Nucleus accumbens (tissue), 56 donors: ENCODE measurements at places on chromosomes 5 and 9.

GRCh38 chr5:59845730-59846129, 47.8 kb downstream of the PDE4D start:
- DNase-seq = no peak

DNA sequence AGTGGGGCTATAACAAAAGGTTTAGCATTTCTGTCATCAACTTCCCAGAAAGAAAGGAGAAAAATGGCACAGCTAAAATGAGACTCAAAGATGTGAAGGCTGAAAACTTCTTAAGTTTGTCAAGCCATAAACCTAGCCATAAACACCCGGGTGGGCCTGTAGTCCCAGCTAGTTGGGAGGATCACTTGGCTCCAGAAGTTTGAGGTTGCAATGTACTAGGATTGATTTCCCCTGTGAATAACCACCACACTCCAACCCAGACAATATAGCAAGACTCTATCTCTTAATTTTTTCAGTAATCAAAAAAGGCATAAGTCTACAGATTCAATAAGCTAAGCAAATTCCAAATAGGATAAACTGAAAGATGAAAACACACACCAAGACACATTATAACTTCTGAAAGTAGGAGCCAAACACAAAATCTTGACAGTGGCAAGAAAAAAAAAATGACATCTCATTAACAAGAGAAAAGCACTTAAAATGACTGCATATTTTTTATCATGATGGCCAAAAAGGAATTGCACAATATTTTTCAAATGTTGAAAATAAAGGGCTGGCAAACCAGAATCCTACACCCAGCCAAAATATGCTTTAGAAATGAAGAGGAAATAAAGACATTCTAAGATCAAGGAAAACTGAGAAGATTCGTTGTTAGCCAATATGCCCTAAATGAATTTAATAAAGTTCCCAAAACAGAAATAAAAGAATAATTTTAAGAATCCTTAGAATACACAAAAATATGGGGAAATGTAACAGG, 308.4 kb downstream of the BRINP1 start:
- DNase-seq = no peak

GRCh38 chr9:121735793-121736770, 84.6 kb downstream of the DAB2IP start:
- peak; percentile 12 for DNase-seq

DNA sequence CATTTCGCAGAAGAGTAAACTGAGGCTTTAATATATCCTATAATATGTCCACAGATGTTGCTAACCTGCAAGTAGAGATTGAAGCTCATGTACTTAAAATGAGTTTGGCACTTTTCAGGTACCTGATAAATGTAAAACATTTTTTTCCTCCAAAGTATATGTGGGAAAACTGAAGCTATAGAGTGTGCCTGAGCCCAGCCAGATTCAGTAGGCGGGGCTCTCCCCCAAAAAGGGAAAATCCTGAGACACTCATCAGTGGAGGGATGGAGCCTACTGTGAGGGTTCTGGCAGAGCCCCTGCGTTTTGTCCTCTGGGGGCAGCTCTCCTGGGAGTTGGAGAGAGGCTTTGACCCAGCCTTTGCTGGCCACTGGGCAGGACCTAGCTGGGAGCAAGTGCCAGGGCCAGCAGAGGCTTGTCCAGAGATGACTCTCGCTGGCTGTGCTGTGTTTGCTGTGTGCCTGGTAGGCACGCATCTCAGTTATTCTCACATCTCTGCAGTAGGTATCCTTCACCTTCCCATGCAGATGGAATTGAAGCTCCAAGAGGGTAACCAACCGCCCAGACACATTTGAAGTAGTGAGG, 81.1 kb upstream of the SPRY4 start:
- DNase-seq = no peak

GRCh38 chr9:123929177-123929869, 603 bp downstream of the DENND1A start:
- DNase-seq = no peak

- no peak for DNase-seq
Observed at GRCh38 chr5:142997591-142997990, 227.4 kb downstream of the ARHGAP26 start.

- DNase-seq = no peak
Observed at GRCh38 chr5:86613455-86613854, 4.3 kb upstream of the COX7C start.

- DNase-seq = no peak
Observed at GRCh38 chr9:98491828-98492227, 216.9 kb downstream of the GABBR2 start.

GRCh38 chr9:37281541-37281940, 141.0 kb upstream of the GRHPR start:
- DNase-seq = no peak

- no peak for DNase-seq
Observed at GRCh38 chr5:56858777-56859442, 43.6 kb downstream of the MAP3K1 start.

DNA sequence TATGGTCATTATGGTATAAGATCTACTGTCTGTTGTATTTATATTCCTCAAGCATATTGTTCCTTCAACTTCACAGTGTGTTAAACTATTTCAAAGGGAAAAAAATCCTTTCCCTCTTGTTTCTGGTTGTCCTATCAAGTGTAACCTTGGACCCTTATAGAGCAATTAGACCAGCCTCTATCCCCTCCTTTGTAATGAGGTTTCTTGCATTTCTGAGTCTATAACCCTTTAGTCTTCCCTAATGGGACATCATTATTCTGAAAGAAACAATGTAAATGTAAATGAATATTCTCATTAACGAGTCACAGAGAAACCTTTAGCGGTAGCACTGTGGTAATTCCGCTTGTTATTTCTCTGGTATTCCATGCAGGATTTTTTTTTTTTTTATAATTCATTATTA, 197.3 kb downstream of the CNTLN start:
- DNase-seq = no peak

GRCh38 chr5:168796000-168796399, 216.8 kb upstream of the PANK3 start:
- no peak for DNase-seq

DNA sequence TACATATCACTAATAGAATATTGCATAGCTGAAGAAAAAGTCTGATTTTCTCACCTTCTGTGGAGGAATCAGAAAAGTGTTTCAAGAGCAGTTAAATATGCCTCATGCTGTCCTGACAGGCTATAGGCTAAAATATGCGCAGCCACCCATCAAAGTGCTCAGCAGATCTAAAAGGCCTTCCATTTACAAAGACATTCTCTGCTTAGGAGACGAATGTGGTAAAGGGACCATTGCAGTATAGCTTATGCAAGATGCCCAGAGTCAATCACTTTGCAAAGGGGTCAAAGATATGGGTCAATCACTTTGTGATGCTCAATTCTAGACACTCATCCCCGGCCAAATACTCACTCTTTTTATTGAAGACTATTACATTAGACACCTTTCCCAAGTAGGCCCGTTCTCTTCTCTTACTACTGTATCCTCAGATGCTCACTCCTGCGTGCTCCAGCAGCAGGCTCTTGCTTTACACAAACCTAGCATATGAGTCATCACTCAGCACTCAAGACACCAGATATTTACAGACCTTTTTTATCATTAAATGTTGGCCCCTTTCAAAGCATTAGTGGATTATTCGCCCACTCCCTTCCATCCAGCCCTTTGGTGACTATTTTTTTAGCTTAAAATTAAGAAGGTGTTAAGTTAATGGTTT, 568.2 kb upstream of the CDH18 start:
- DNase-seq = no peak

DNA sequence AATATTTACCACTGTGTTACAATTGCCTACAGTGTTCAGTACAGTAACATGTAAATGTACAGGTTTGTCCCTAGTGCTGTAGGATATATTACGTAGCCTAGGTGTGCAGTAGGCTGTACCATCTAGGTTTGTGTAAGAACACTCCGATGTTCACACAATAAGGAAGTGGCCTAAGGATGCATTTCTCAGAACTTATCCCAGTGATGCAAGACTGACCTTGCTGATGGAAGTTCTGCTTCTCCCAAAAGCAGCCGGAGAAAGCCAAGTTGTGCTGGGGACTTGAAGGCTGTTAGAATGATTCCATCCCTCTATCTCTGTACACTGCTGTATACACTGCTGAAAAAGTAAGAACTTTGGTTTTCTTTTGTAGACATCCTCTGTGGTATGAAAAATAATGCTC, 21.6 kb downstream of the NEUROG1 start:
- DNase-seq = no peak

GRCh38 chr5:132655821-132656773, 1.9 kb upstream of the IL13 start:
- DNase-seq = no peak

GRCh38 chr5:77867194-77867691, 91.1 kb upstream of the TBCA start:
- DNase-seq = no peak

GRCh38 chr9:125844611-125845010, 97.4 kb downstream of the PBX3 start:
- DNase-seq = no peak

DNA sequence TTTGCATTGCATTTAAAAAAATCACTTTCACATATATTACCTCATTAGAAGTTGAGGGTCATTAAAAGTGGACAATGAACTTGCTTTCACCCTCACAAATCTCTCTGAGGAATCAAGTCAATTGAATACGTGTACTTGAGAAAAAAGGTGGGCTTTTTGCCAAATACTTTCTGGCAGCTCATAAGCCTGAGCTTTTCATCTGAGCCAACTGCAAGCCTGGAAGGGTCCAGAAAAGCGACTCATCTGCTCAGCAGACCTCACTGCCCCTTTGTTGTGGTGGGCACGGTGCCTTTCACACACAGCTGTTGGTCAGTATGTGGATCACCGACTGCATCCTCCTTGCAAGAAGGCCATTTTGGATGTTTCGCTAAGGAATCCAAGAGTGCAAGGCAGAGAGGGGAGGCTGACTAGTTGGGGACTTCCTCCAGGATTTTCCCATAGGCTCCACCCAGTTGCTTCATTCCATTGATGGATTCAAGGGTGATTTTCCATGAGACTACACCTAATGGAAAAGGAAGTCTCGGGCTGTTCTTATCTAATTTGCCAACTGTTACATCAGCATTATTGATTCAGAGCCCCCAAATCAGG, 564.7 kb downstream of the PDE4D start:
- DNase-seq = peak; percentile 4

DNA sequence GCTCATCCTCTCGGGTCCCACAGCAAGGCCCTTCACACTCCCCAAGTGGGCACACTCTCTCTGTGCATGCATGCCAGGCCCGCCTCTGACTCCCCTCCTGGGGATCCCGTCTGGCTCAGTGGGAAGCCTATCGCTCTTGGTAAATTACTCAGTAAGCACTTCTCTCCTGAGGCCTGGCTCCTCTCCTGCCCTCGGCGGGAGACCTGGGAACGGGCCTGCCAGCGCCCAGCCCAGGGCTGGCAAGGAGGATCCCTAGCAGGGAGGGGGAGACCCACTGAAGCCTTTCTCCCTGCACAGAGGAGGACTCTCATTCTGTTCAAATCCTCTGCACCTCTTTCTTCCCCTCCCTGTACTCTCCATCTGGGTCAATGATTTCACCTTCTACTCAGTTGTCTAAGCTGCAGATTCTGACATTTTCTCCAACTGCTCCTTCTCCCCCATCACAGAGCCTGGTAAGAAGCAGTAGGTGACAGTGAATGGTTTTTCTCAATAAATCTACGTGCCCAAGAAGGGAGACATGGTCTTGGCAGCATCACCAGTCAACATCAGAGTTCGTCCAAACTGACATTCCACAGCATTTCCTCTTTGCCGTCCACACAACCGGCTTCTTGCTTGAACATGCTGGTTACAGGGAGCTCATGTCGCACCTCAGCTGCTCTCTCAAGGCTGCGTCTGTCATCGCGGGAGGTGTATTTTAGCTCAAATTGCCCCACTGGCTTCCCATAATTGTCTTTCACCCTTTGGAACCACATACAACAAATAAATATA, 81.9 kb downstream of the GPR21 start:
- no peak for DNase-seq

GRCh38 chr9:112348257-112349007, 15.0 kb upstream of the PTBP3 start:
- peak; percentile 66 for DNase-seq
